Hematopoietic multipotent progenitor cell treated with erythropoietin and hydrocortisone succinate and interleukin-3 and kit ligand, for 17 days (in vitro differentiated cells): ENCODE measurements at places on chromosomes 3 and 15.
A peak's percentile ranks its signal among the peaks of the same experiment; 100 is the strongest.

DNA sequence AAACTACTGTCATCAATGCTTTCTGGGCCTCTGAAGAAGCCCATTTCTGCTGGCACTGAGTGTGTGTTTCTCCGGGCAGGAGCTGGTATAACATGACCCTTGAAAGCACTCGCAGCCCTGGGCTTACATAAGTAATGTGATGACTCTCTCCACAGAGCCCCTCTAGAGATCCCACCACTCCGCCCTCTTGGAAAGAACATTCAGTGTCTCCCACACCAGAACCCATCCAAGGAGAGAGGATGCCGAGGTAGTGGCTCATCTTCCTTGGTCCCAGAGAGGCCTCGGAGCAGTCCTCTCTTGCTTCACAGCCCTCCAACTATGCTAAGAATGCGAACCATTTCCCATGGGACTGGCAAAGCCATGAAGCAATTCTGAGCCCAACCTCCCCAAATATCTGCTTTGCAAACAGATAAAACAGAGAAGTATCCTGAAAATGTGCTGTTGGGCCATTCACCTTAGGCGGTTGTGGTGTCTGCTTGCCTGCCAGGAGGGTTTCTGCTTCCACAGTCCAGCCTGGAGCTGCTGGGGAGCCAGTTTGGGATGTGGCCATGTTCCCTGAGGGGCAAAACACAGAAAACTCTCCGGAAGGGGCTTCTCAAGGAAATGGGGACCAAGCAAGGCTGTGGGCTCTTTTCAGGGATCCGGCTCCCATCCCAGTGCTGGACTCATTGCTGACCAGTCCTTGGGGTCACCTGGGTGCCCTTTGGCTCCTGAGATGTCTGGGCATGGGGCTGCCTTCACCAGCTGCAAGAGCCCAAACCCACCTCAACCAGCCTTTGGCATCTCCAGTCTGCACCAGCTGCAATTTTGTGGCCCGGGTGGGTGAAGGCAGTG lies 47.3 kb downstream of the AMOTL2 start:
- DNase-seq, result no peak

DNA sequence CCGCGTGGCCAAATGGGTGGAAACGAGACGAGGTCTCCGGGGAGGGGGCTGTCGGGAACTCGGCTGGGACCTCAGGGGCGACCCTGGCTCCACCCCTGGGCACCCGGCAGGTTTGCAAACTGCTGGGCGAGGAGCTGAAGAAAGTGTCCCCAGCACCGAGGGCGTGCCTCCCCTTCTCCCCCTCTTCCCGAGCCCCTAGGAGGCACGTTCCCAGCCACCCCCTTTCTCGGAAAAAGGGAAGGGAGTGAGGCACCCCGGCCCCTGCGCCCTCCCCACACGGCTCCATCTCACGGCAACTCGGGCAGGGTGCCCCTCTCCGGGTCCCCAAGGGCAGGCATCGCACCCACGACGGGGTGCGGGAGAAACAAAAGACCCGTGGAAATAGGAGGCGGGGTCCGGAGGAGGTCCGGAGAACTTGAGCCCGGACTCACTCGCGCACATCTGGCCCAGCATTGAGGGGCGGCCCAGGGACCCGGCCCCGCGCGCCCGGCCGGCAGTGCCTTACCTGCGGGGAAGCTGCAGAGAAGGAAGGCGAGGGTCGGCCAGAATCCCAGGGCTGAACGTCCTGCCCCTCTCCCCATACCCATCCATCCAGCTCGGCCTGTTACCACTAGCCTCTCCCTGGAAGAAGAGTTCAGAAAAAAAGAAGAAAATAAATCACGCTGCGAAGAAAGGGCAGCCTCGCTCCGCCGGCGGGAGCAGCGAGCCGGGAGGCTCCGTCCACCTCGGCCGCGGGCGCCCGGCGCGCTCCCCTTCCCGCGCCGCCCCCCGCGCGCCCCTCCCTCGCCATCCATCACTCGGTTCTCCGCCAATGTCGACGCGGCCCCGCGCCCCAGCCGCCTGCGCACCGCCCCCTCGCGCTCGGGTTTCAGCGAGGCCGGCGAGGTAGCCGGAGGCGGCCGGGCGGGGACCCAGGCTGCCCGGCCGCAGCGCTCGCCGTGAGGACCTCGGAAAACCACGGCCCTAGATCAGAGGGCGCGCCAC lies 16.3 kb downstream of the RGMA start:
- no peak for DNase-seq

DNA sequence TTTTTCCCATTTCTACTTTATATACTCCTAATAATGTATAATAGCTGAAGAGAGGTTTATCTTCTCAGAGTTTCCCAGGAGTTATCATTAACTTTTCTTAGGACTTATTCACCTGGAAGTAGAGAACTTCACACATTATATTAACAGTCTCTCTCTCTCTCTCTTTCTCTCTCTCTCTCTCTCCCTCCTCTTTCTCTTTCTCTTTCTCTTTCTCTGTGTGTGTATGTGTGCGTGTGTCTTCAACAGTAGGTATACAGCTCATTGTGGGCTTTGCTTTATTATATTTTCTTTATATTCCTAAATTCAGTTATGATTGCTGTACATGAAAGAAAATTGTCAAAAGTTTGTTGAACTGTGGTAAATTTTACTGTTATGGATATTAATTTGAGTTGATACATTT lies 353.8 kb downstream of the ROBO1 start:
- no peak for DNase-seq

DNA sequence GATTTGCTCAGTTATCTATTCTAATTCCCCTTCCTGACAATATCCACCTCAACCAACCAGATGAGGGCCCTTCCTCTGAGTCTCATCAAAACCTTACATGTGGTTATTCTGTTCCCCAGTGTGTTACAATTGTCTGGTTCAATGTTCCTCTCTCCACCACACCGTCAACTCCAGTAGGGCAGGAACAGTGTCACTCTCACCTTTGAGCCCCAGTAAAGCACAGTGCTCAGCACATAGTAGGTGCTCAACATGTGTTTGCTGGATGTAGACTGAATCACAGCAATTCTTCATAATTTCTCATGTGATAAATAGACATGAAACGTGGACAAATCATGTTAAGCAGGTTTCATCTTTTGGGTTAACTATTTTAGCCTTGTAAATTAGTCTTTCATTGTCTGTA lies 103.0 kb upstream of the EIF1B start:
- no peak for DNase-seq

DNA sequence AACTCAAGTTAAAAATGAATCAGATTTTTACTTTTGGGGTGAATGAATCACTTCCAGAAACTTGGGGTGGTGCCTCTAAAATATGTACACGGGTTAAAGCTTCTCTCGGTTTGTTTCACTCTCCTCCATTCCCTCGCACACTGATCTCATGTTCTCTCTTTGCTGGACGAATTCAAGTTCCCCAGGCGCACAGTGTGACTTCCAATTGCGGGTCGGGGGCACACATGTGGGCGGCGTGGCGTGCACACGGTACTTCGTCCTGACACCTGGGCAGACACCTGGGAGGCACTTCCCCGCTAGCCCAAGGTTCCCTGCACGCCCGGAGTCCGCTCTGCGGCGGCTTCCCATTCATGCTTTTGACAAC lies 692 bp downstream of the SCAANT1 start:
- DNase-seq, result no peak

- no peak for DNase-seq
Observed at GRCh38 chr3:33075995-33076394, 21.0 kb downstream of the GLB1 start.

- DNase-seq, result peak; percentile 87
Observed at GRCh38 chr15:48861813-48862431, 16.0 kb upstream of the EID1 start.

- no peak for DNase-seq
Observed at GRCh38 chr3:66363148-66363547, 137.7 kb downstream of the LRIG1 start.

DNA sequence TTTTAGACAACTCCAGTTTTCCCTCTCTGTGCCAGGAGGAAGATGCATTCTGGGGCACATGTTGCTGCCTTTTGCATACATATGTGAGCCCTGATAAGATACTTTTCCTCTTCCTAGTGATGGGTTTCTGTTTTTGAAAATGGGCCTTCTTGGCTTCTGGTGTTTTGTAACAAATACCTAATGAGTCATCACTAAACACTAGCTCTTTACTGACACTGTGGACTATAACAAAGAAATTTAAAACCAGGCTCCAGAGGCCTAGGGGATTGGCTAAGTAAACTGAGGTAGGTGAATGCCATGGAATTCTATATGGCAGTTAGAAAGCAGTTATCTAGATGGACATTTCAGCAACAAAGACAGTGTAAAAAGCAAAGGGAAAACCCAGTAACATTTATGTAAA lies 93.4 kb upstream of the NR2E3 start:
- no peak for DNase-seq

DNA sequence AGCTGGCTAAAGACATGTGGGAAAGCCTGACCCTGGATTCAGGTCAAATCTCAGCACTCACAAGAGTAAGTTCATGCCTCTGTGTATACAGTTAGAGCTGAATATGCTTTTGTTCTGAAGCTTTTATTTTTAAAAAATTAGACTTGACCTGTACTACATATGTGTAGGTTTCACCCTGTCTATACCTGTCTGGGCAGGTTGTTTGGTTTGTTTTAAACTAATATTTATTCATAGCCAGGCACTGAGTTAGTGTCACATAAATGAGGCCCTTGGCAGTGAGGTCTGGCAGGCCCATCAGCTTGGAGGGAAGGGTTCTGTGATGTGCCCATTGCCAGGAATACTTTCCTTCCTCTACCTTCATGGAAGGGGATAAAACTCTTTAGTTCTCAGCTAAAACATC lies 1.9 kb downstream of the DNAJA4 start:
- DNase-seq, result no peak

DNA sequence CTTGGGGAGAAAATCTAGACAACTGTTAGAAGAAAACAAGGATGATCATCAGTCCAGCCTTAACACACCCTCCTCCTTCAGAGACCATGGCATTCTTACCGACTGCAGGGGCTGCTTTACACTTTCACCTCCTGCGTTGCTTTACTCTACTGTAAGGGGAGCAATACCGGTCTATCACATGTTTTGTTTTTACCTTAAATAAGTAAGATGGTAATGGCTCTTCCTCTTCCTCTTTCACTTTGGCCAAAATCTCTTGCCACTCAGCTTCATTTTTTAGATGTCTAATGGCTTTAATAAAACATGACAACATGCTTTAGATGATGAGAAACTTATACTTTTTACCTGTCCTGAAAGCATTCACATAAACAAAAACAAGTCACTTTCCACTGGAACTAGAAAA lies 33.4 kb upstream of the STIMATE start:
- DNase-seq, result no peak

GRCh38 chr3:126087552-126088175 lies 3.7 kb upstream of the SLC41A3 start:
- DNase-seq, result no peak

DNA sequence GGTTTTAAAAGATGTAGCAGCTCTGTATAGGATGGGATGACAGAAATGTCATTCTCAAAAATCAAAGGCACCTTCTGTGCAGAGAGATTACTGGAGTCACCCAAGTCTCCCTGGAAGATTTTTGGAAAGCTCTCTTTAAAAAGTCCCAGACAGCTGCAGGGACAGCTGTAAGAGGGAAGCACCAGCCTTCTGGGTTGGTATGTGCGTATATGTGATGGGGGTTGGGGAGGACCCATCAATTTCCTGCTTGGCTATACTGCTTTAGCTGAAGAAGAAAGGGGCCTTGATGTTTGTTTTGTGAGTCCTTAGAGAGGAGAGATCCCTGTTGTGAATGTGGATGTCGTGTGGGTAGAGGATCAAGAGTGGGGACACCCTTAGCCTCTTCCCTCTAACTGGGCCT lies 5.4 kb upstream of the SEC11A start:
- DNase-seq, result no peak

DNA sequence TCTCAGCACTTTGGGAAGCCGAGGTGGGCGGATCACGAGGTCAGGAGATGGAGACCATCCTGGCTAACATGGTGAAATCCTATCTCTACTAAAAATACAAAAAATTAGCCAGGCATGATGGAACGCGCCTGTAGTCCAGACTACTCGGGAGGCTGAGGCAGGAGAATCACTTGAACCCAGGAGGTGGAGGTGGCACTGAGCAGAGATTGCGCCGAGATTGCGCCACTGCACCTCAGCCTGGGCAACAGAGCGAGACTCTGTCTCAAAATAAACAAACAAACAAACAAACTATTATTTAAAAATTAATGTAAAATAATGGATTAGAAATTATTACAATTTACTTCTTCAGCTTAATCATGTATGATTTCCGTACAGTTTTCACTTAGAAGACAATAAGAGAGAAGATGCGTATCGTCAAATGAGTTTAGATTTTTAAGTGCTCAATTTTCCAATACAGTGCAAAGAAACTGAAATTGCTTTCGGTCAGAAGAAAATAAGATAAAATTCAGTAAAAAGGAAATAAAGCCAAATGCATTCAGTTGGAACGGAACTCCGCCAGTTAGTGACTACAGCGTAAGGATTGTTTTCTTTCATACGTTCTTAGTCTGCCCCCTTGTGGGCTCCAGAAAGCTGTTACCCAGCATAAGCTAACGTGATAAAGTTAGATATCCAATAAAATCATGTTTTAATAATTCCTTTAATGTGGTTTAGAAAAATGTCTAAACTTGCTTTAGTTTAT lies 24.8 kb downstream of the AADAC start:
- peak; percentile 48 for DNase-seq

GRCh38 chr3:177615015-177615414 lies 417.7 kb upstream of the TBL1XR1 start:
- no peak for DNase-seq

- no peak for DNase-seq
Observed at GRCh38 chr3:160370987-160371857, 27.8 kb downstream of the IFT80 start.

- no peak for DNase-seq
Observed at GRCh38 chr3:148950806-148951205, 40.5 kb upstream of the GYG1 start.

DNA sequence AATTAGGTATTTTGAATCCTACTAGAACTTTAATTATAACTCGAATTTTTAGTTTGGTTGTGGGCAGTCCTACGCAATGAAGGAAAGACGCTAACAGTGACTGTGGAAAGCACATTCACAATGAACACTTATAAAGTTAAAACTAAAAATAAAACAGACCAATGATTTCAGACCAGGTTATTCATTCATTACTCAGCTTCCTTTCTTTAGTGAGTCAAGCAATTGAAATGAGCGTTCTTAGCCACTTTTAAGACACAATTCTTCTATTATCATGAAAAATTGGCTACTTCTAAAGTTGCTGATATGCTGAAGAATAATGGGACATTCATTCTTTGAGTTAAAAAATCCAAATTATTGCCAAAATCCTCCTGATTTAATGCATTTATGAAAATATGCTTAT lies 66.0 kb upstream of the CMSS1 start:
- DNase-seq, result no peak

DNA sequence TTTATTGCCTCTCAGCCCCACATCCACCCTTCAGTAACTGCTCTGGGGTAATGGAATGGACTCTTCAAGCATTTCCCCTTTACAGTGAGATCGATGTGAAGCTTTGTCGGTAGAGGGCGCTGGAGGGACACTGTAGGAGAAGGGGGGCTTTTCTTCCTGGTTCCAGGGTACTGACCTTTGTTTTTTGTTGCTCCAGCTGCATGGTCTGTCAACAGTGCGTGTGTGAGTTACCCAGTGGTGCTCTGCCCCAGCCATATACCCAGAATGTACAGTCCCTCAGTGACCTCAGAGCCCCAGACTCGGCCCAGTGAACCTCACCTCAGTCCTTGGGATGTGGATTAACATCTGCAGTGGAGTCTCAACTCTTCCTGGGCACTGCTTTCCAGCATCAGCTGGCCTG lies 180.3 kb upstream of the TSC22D2 start:
- DNase-seq, result peak; percentile 40

- DNase-seq, result no peak
Observed at GRCh38 chr3:134650431-134651346, at the start of gene KY. TSS of gene KY (minus strand) at chr3:134651022. CDS start at chr3:134650960, 62 bp downstream.
